HT-29 (cell line): ENCODE measurements at places on chromosomes 6 and 20. TPM values are rescaled to one million over a fixed set of nuclear protein-coding genes. Genes with fewer than 3 reads are reported as not detected.

Gene ACTL10
- 16.5 and 18.5 TPM in 2 replicates for total RNA-seq

Gene FBXO5
- 8.5 TPM in 2 replicates for total RNA-seq

GRCh38 chr6:145427232-145427631 lies 308.1 kb downstream of the EPM2A start:
- DNase-seq, result no peak

- DNase-seq, result peak; percentile 79
Observed at GRCh38 chr6:43812850-43813578, 43.0 kb downstream of the VEGFA start.

DNA sequence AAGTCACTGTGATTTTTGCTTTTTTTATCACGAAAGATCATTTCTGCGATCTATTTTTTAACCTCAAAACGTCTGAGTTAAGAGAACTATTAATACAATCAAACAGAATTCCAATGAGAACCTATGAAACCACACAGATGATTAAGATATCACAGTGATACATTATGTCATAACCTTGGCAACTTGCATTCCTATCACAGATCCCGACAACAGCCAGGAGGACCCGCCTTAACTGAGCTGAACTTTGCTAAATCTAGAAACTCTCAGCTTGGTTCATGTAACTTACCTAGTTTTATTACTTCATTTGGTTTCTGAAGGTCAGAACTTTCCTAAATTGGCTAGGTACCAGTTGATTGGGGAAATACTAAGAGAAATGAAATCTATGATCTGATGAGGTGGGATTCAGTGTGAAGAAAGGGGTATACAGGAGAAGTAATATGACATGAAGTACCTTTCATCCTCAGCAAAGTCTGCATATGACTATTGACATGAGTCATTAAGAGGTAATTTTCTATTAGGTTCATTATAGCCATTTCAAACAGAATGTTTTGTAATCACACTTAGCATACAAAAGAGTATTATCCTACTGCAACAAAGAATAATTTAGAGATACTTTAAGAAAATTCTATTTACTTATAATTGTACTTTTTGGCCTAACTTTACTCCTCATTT lies 11.2 kb downstream of the LYRM4 start:
- peak; percentile 25 for DNase-seq

DNA sequence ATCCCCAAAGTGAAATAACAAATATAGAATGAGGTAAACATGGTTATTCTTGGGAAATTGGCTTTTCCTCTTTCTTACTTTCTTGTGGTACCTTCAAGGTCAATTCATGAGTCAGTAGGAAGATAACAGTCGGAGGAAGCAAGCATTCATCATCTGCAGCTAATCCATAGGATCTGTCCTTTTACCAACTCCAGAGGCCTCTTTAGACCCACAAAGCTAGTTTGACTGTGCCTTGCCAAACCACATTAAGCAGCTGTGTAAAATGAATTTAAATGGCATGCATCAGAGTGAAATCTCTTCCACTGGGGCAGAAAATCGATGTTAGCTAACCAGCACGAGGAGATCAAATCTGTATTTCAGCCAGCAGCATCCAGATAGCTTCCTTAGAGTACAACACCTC lies 171.3 kb downstream of the TMEM242 start:
- DNase-seq, result no peak

GRCh38 chr6:38220069-38220723 lies 400.7 kb downstream of the ZFAND3 start:
- no peak for DNase-seq

Gene AVP
- total RNA-seq, result not detected in 2 replicates

DNA sequence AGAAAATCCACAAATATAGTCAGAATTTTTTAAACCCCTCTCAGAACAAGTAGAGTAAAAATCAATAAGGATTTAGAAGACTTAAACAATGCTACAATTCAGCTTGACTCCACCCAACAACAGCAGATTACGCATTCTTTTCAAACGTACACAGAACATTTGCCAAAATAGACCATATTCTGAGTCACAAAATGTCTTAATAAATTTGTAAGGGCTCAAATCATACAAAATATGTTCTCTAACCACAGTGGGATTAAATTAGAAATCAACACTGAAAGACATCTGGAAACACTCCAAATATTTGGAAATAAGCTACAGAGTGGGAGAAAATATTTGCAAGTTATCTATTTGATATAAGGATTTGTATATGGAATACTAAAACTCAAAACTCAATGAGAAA lies 164.2 kb upstream of the AKAP12 start:
- no peak for DNase-seq

GRCh38 chr20:22430746-22431168 lies 153.6 kb downstream of the FOXA2 start:
- no peak for DNase-seq

DNA sequence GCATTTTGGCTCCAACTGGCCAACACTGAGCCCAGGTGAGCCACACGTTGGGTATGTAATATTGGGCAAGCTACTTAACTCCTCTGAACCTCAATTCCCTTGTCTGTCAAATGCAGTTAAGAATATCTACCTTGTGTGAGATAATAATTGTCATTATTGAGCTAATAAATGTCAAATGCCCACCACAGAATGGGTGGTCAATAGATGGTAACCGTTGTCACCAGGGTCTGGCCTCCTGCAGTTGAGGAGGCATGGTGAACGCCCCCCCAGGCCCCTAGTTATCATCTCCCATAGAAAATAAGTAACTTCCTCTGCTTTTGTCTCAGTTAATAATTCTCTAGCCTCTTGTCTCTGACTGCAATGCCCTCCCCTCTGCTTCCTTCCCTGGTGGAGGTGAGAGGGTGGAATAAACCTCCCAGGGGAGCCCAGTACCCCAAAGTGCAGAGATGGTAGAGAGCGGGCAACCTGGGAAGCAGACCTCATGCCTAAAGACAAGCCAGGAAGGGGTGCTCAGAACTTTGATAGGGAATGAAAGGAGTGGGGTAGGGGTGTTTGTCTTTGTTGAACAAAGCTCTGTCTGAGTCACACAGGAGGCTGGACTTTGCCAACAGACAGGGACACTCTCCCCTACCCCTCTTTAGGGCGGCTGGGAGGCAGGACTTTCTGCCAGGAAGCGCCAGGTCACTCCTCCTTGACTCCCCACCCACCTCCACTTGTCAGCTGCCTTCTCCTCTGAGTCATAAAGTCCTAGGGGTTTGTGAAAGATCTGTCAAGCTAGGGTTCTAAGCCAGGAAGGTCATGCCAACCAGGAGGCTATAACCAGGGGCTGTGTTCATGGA lies 1.3 kb upstream of the UNC5CL start:
- DNase-seq, result peak; percentile 70

Gene MMP24
- 5.7 and 6.3 TPM in 2 replicates for total RNA-seq

- no peak for DNase-seq
Observed at GRCh38 chr6:150745896-150746295, 119.6 kb upstream of the MTHFD1L start.

DNA sequence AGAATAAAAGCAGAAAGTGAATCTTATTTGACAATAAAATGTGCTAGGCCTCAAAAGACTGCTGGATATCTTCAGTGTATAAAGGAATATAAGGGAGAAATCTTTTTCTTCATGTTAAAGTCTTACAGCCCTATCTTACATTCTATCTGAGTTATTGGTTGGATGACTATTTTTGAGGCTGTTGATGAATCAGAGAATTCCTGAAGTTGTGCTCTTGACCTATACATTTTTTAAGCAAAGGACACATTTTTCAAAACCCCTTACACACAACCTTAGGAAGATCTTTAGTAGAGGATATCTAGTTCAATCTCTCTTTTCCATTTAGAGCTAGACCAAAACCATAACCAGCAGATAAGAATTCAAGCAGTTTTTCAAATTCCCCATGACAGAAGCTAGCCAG lies 10.9 kb upstream of the CGA start:
- no peak for DNase-seq

DNA sequence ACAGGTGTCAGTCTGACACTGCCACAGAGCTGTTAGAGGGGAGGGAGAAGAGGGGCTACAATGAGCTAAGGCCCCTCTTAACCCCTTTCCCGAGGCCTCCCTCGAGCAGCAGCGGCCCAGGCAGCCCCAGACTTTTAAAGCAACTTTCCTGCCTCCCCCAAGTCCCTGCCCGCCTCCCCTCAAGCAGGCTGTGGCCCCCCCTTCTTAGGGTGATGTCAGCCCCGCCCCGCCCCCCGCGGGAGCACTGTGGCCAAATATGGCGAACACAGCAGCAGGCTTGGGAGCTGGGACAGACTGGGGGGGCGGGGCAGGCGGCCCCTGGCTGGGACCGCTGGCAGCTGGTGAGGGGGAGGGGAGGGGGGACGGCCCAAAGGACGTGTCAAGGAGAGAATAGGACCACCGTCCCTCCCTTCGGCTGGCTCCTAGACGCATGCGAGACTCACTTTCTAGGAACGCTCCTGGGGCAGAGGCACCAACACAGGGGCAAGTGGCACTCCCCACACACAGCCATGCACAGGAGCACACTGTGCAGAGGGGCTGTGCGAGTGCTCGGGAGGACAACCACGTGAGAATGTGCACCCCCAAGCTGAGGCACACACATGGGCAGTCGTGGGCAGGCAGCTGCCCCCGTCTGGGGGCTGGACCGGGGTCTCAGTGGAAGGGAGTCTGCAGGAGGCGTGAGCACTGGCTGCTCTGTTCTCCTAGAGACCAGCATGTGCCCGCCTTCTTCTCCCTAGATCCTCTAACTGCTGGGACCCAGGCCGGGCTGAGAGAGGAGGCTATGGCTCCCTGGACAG lies 6.7 kb downstream of the TEAD3 start:
- DNase-seq, result no peak

DNA sequence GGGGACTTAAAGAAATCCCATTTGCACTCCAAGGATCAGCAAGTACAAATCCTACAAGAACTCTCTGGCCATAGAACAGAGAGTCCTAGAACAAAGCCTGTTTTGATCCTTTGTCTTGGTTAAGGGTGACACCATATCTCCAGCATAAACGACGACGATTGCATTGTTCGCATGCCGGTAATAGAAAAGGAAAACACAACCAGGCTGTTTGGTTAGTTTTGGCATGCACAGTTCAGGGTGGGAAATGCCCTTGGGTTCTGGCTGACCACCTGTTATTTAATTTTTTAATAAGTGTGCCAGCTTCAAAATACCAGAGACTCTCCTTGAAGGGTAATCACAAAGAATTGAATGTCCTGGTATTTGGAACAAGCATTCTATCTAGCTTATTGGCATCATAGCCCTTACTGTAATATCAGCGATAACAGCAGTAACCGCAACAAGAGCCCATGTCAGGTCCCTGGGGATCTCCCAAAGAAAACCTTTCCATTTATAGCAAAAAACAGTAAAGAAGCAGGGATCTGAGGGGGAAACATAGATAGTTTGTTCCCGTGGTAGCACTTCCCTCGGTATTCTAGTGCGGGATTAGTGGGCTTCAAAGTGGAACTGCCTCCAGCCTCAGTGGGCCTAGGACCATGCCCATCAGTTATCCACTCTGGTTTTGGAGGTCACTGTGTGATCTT lies 77.1 kb downstream of the TMEM170B start:
- no peak for DNase-seq

Gene MAS1
- total RNA-seq, result not detected in 2 replicates

DNA sequence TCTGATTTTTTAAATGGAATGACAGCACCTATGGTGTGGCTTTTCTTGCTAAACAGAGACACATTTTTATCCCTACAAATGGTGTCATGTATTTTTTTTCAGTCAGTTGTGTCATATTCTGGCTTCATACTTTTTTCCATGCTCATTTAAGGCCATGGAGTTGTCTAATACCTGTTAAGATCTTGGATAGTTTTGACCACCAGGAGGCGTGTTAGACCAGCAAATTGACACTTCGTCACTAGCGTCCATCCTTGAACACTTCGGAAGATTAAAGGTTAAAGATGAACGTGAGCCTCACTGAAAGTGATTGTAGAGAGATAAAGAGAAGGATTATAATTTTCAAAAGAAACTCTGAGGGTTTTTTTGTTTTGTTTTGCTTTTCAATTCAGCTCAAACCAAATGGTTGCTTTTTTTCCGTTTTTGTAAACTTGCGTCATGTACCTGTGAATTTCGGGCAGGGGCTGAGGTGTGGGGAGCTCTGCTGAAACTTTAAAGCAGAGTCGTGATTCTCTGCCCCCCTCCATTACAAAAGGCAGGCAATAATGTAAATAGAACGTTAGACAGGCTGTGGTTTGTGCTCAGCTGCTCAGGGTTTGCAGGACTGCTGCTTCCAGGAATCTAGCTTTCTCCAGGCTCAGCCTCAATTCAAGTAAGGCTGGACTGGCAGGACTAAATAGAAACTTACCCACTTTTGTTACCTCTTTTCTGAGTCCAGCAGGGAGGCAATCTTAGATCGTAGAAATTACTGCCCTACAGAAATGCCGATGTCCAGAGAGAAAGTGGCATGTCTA lies 245.1 kb downstream of the FOXA2 start:
- DNase-seq, result peak; percentile 92

DNA sequence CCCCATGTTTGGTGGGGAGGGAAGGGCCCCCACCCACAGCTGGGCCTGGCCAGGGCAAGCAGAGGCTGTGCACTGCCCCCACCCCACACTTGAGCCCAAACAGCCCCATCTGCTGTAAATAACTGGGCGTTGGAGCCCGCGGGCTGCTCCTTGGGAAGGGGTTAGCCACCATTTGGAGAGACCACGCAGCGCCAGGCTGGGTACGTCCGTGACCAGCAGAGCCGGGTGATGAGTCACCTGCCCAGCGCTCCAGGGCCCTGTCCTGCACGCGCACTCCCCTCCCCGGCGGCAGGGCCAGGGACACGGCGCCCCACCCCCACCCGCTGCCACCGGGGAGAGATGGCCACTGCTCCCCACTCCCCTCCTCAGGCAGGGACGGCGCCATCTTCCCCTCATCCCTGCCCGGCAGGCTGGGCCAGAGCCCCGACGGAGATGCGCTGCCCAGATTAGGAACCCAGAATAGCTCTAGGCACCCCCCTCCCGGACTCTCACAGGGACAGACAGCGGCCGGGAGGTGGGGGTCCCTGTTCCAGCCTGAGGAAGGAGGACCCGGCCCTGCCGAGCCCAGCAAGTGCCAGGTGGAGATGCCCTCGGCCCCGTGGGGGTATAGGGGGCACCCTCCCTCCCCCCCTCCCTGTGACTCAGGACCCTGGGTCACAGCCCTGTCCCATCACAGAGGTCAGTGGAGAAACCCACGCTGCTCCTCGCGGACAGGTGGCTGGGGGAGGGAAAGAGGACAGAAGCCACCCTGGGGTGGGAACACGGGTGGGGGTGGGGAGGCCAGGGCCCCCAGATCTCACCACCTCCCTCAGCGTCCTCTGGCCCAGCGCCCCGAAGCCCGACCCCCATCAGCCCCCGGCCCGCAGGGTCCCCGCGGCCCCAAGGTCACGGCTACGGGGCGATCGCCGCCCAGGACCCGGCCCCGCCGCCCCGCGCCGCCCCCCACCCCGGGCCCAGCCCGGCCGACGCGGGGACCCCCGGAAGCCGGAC lies 642 bp downstream of the EEF1A2 start:
- DNase-seq, result no peak

Gene PTGIS
- not detected in 2 replicates for total RNA-seq

DNA sequence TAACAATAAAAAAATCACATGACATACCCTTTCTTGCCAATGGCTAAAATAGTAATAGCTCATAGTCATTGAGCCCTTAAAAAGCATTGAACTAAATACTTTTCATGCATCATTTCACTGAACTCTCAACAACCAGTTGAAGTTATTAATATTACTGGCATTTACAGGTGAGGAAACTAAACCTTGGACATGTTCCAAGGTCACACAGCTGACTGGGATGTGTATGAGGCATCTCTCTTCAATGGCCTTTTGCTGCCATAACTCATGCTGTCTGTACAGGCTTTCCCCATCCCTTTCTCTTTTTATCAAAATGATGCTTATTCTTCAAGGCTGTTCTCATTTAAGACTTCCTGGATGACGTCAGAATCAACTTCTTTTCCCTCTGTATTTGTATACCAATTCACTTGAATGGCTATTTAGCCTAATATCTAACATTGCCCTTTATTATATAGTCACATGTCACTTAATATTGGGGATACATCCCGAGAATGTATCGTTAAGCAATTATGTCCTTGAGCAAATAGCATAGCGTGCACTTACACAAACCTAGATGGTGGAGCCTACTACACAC lies 476.4 kb downstream of the KIF16B start:
- DNase-seq, result no peak
